IMR-90 (cell line): ENCODE measurements at places on chromosomes 13 and 19. TPM values are rescaled to one million over a fixed set of nuclear protein-coding genes. Genes with fewer than 3 reads are reported as not detected.

DNA sequence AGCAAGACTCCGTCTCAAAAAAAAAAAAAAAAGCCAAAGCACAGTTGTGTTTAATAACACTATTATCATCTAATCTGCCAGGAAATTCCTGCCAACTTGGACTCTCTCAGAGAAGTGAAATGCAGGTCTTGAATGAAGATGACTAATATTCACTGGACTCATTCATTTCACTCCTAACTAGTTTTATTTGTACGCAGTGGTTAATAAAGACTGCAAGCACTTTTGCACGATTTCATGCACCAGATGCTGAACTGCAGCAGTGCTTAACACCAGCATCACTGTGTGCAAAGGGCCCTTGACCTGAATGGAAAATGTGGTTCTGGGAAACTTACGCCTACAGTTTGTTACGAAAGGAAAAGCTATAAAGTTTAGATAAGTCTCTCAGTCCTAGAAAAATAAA lies 63.3 kb downstream of the DHRS12 start:
- peak; percentile 17 for DNase-seq

- DNase-seq = no peak
These were observed 17.0 kb upstream of the KCNN1 start for GRCh38 chr19:17949956-17950309.

DNA sequence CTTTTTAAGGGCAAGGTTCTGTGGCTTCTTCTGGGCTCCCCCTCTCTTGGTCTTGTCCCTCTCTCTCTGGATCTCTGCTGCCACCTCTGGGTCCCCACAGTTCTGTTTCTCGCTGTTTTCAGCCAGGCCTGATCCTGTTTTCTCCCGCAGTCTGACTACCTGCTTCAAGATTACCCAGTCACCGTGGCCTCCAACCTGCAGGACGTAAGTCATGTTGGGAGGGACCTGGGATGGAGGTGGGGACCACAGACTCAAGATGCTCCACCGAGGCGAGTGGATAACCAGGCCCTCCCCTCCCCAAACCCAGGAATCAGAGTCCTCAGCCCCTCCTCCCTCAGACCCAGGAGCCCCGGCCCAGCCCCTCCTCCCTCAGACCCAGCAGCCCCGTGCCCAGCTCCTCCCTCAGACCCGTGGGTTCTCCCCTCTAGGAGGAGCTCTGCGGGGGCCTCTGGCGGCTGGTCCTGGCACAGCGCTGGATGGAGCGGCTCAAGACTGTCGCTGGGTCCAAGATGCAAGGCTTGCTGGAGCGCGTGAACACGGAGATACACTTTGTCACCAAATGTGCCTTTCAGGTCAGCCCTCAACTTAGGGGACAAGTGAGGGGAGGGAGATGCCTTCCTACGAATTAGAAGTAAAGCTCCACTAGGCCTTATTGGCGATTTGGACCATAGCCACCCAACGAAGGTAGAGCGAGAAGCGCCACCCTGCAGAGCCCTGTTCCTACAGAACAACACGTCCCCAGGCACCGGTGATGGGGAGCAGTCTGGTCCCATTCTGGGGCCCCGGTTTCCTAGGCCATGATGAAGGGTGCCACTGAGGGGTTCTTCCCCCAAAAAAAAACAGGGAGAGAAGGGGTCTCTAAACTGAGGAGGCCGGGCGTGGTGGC lies 2.2 kb downstream of the FLT3LG start:
- no peak for DNase-seq

- DNase-seq = no peak
These were observed 585.1 kb downstream of the GPC6 start for GRCh38 chr13:93811738-93812112.

GRCh38 chr13:30376426-30377311 lies 45.6 kb upstream of the UBE2L5 start:
- no peak for DNase-seq

DNA sequence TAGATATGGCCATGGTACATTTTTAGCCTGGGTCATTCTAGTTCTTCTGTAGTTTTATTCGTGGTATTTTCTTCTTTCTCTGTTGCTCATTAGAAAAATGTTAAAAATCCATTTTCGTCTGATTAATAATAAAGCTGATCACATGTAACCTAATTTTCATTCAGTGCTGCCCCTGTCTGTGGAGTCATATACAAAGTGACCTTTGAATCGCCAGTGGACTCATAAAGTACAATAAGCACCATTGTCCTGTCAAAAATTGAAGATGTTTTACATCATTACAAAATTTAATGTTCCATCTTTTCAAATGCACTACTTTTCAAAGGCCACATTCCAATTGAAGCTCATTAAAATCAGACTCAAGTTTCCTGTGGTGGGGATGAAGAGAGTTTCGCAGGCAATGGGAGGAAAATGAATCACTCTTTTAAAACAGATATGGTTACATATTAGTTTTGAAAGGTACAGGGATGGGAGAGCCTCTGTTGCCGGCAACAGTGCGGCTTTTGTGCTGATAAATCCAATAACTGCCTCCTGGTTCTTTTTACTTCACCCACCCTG lies 205.4 kb downstream of the ZNF536 start:
- DNase-seq = no peak

DNA sequence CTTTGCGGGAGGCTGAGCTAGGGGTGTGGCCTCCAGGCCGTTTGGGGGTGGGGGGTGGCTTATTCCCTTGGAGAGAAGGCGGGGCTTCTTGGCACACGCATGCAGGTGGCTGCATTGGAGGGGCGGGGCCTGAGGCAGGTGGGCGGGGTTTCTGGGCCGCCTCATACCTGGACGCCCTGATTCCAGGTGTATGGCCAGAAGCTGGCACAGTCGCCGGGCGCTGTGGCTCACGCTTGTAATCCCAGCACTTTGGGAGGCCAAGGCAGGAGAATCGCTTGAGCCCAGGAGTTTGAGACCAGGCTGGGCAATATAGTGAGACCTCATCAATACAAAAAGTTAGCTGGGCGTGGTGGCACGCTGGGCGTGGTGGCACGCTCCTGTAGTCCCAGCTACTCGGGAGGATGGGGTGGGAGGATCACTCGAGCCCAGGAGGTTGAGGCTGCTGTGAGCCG lies 7.8 kb downstream of the ABCA7 start:
- DNase-seq = no peak

DNA sequence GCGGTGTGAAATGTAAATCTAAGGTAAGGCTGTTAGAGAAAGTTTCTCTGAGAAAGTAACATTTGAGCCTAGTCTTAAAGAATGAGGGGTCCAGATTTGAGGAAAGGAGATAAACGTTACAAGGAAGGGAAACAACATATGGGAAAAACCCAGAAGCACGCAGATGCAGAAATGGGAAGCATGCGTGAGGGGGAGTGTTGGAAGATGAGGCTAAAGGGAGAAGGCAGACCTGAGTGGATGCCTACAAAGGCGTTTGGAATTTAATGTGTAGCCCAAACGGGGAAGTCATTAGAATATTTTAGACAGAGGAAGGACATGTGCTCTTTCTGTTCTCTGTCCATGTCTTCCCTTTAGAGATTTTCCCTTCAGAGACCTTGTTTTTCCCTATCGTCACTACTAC lies 61.0 kb downstream of the TPT1 start:
- DNase-seq = no peak

- DNase-seq = no peak
These were observed 83.8 kb upstream of the TM9SF2 start for GRCh38 chr13:99417201-99418102.

DNA sequence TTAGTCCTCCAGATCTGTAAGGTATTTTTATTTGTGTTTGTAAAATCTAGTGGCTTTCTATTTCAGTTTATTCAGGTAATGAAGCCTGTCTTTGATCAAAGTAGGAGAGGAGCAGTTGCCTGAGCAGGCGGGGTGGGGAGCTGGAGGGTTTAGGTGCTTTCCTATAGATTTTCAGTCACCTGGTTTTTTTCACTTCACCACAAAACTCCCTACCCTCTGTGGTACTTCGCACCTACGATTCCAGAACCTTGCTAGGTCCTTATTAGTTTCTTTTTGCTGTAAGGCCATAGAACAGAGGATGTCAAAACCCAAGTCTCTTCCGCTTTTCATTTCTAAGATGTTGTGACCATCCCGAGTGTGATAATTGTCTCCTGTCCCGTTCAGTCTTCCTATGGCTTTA lies 26.6 kb downstream of the SLAIN1 start:
- DNase-seq = no peak

DNA sequence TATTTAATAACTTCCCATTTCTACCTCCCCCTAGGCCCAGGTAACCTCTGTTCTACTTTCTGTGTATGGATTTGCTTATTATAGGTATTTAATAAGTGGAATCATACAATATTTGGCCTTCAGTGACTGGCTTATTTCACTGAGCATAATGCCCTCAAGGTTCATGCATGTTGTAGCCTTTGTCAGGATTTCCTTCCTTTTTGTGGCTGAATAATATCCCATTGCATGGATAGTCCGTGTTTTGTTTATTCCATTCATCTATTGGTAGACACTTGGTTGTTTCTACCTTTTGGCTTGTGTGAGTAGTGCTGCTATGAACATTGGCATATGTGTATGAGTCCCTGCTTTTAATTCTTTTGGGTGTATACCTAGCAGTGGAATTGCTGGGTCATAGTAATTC lies 9.4 kb downstream of the HNRNPM start:
- no peak for DNase-seq

GRCh38 chr19:35128398-35129057 lies 6.3 kb downstream of the LGI4 start:
- DNase-seq = no peak

- DNase-seq = peak; percentile 29
These were observed 64.4 kb downstream of the B3GLCT start for GRCh38 chr13:31264151-31264550.

- no peak for DNase-seq
These were observed 189.3 kb upstream of the RFC3 start for GRCh38 chr13:33628662-33629061.

- DNase-seq = no peak
These were observed 1.9 kb upstream of the NKPD1 start for GRCh38 chr19:45162608-45163143.

The ZNF844 gene
- total RNA-seq = 8.1 and 12.0 TPM in 2 replicates

The KCNC3 gene
- total RNA-seq = not detected in 2 replicates

The ZNF112 gene
- 7.7 and 10.3 TPM in 2 replicates for total RNA-seq

The PRTN3 gene
- total RNA-seq = not detected in 2 replicates

The ZNF681 gene
- 0.54 and 0.83 TPM in 2 replicates for total RNA-seq

The TMEM190 gene
- not detected in 2 replicates for total RNA-seq

The KIR2DL3 gene
- not detected in 2 replicates for total RNA-seq

The TSSK6 gene
- 0.56 and 1.3 TPM in 2 replicates for total RNA-seq
